ENCODE measurements at places on chromosomes 13 and 19.

DNA sequence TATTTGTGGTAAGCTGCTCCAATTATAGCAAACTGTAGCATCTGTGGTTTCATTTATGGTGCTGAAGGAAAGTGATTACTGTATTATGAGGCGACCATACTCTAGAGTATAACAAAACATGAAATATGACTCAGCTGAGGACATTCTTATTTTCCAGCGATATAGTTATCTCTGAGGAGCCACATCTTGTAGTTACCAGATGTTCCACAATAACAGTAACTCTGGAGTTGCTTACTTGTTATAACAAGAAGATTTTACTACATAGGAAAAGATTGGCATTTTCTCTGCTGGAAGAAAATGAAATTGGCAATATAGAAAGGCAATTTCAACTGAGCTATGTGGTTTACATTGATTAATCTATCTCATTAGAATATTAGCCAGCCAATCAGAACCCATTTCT lies 1634.2 kb downstream of the PCDH9 start:
- peak; percentile 32 for DNase-seq

GRCh38 chr19:4278419-4279266 lies at the start of gene SHD:
Gene SHD, plus strand, starts transcription at chr19:4279266. Its CDS starts 798 bp downstream, at chr19:4280064.
- peak; percentile 61 for DNase-seq

DNA sequence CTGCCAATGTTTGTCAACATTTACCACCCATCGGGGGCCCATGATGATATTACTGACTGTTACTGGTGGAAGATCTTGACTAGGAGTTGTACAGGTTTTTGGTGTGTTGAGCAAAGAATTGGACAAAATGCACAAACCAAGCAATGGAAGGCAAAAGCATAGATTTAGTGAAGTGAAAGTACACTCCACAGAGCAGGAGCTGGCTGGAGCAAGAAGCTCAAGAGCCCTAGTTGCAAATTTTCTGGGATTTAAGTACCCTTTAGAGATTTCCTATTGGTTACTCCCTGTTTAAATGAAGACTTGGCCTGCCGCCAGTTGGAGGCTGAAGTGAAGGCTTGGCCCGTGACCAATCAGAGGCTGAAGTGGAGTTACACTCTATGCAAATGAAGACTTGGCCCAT lies 128.6 kb upstream of the KL start:
- DNase-seq = no peak

DNA sequence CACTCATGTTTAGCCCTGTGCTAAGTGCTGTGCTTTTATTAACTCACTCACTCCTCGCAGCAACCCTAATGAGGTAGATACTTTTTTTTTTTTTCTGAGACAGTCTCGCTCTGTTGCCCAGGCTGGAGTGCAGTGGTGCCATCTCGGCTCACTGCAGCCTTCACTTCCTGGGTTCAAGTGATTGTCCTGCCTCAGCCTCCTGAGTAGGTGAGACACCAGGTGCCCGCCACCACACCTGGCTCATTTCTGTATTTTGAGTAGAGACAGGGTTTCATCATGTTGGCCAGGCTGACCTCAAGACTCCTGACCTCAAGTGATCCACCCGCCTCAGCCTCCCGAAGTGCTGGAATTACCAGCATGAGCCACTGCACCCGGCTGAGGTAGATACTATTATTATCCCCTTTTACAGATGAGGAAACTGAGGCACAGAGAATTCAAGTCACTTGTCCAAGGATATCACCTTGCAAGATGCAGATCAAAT lies 2.5 kb downstream of the ITPKC start:
- DNase-seq = no peak

DNA sequence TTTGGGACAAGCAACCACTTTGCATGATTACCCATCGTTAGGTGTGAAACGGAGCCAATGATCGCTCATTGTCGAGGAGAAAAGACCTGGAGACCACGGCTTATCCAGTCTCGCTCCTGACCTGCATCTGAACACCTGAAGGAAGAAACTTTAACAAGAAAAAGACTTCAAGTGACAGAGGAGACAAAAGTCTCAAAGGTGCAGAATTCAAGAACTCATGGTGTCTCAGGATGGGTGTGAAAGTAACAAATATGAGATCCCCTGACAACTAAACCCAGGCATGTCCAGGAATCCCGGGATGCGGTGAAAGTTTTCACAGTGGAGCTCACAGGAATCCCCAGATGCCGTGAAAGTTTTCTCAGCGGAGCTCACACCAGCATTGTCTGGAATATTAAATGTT lies 6.3 kb upstream of the ATP11A start:
- no peak for DNase-seq

DNA sequence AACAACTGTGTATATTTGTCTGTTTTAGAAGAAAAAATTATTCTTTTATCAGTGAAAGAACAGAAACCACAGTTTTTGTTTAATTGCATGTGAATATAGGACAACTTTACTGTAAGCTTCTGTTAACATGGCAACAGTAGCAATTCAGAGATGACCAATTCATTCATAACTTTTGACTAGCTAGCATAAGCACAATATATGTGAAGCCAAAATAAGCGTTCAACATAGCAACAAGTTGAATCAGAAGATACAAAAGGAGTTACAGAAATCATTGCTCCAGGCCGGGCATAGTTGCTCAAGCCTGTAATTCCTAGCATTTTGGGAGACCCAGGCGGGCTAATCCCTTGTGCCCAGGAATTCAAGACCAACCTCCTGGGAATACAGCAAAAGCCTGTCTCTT lies 197.1 kb upstream of the GPC6 start:
- no peak for DNase-seq

- DNase-seq = no peak
These were observed 168.7 kb downstream of the KDM4B start for GRCh38 chr19:5137571-5138124.

- DNase-seq = no peak
These were observed 1026.1 kb upstream of the MIR17HG start for GRCh38 chr13:90321281-90321931.

GRCh38 chr13:27728271-27728670 lies 64.0 kb upstream of the GSX1 start:
- peak; percentile 51 for DNase-seq

DNA sequence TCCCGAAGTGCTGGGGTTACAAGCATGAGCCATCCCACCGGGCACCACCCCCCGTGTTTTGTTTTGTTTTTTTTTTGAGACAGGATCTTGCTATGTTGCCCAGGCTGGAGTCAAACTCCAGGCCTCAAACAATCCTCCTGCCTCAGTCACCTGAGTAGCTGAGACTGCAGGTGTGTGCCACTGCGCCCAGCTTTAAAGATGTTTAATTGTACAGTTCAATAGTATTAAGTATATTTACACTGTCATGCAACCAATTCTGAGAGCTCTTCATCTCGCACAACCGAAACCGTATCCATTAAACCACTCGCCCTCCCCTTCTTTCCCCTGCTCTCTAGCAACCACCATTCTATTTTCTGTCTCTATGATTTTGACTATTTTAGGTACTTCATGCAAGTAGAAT lies 15.6 kb downstream of the NUCB1 start:
- DNase-seq = no peak

DNA sequence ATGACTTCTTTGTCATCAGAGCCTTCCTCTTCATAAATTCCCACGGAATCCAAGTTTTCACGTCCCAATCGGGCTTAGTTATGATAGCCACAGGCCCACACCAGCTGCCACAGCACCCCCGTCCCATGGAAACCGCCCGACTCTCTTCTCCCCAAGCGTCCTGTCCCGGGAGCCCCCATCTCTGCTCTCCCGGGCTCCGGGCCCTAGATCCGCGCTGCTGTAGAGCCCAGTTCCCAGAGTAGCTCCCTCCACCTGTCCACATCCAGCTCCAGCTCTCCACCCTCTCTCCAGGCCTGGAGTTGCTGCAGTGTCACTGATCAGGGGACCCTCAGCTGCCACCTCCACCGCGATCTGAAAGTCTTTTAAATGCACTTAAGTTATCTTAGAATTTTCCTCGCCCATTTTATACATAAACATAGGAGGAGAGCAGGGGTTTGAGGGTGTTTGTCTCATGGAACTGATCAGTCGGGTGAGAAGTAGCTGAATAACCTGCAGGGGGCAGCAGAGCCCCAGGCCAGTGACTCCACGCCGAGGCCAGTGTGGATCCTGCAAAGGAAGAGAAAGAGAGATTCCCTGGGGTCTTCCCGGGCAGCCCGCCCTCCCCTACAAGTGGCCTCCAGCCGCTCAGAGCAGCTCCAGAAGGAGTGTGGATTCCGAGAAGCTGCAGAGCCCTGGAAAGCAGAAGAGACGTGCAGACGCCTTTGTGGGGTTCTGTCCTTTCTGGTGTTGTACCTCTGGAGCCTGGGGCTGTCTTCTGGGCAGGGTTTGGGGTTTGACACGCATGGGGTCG lies 1.1 kb upstream of the ZNF763 start:
- peak; percentile 89 for DNase-seq

- DNase-seq = no peak
These were observed 514.5 kb downstream of the IRS2 start for GRCh38 chr13:109271555-109272541.

DNA sequence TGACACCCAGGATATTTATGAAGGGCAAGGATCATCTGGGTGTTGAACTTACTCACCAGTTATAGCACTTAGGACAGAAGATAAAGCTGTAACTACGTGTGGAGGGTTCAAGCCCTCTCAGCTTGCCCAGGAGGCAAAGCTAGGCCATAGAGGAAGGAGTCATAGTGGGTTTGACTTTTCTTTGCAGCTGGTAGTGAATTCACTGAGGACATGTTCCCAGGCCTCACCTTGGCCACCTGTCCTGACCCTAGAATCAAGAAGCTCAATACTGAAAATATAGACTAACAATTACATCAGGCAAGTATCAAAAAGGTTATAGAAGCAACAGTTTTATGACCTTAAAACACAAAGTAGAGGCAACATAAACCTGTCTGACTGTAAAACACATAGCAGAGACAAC lies 1207.7 kb downstream of the SLITRK1 start:
- DNase-seq = no peak

GRCh38 chr13:39729156-39729555 lies 73.7 kb downstream of the COG6 start:
- DNase-seq = no peak

GRCh38 chr13:47216176-47216822 lies 319.4 kb upstream of the HTR2A start:
- DNase-seq = no peak

All from hematopoietic multipotent progenitor cell treated with erythropoietin and hydrocortisone succinate and interleukin-3 and kit ligand, for 4 days (in vitro differentiated cells).